NCI-H1092 treated with DMSO at 0.1 percent for 48 hours (cell line): ENCODE measurements at places on chromosomes 2 and 18.
A peak's percentile ranks its signal among the peaks of the same experiment; 100 is the strongest.

DNA sequence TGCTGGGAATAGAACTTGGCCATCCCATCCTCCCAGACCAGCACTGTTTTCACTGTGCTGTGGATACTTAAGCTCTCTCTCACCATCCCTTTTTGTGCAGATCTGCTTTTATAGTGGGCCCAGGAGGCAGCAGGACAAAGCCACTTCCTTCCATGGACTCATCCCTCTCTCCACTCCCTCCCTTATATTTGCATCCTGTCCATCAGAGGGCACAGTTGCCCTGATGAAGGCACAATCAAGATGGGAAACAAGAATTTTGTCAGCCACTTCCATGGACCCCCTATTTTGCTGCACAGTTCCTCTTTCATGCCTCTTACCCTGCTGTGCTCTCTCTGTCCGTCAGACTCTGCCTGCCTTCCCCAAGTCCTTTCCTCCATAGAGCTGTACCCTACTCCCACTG, 338.7 kb downstream of the HRH4 start:
- DNase-seq, result no peak

DNA sequence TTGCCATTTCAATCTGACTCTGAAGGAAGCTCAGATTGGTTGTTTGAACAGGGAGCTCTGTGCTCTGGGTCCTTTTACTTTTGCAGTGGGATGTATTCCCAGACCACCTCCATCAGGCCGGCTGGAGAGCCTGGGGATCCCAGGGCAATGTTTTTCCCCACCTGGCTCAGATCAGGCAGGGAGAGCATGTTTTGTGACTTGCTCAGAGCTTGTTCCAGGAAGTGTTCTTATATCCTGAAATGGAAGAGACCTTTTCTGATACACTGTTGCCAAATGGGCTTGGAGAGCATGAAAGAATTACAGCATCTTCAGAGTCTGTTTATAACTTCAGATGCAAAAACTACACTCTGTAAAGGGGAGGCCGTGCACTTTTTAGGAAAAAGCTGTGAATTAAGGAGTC, 56.0 kb downstream of the LIPG start:
- DNase-seq, result no peak

DNA sequence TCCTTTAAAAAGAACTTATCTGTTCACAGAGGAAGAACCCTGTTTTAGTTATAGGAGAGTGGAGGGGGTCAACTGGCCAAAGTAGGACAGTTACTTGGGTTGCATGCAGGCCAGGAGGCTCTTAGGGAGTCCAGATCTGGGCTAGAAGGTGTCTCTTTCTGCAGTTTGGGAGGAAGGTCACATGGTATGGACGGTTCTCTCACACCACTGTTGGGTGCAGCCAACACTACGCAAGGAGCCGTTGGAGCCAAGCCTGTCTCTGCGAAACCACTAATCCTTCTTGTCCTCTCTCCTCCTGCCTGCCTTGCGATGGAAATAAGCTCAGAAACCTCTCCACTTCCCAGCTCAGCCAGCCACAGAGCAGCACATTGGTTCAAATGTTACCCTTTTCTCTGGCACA, 105.9 kb upstream of the TGFA start:
- no peak for DNase-seq

DNA sequence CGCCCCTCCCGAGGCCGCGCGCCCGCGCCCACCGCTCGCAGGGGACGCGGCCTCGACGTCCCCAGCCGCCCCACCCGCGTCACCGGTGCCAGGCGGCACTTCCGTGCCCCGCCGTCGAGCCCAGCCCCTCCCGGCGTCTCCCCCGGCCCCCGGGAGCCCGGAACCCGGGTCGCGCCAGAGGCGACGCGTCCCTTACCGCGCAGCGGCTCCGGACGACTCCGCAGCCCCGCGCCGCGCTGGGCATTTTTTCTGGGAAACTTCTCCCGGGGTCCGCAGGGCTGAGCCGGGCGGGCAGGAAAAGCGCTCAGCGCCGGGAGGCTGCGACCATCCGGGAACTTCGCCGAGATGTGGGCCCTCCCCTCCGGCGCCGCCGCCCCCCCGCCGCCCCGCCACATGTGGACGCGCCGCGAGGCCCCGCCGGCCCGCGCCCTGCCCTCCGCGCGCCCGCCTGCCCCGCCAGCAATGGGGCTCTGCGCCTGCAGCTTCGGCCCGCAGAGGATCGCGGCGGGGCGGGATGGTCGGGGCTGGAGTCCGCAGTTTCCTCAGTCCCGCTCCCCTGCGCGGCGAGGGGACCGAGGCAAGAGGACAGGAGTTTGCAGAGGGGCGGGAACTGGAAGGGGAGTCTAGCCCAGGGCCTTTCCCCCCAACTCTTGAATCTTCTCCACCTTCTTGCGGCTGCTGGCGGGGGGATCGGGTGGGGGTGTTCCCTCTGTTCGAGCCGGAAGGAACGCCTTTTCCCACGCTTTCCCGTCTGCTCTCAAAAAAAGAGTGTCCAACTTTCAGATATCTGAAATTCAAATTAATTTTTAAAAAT, 81.5 kb downstream of the CHRNA1 start:
- peak; percentile 5 for DNase-seq

- DNase-seq, result no peak
Measured at GRCh38 chr2:181305301-181306123, 151.7 kb upstream of the ITGA4 start.

DNA sequence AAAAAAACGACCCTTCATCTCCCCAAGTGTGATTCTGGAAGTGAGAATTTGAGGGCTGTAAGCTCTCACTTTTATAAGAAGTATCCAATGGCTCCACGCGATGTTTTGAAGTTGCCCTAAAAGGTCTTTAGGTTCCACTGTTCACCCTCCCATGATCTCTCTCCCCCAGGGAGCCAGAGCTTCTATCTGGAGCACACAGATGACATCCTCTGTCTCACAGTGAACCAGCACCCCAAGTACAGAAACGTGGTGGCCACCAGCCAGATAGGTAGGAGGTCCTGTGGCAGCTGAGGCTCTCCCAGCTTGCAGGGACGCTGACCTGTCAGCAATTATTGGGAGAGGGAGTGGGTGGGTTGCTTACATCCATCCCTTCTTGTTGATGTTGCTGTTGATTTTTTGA, 97.8 kb downstream of the RTN4 start:
- no peak for DNase-seq

DNA sequence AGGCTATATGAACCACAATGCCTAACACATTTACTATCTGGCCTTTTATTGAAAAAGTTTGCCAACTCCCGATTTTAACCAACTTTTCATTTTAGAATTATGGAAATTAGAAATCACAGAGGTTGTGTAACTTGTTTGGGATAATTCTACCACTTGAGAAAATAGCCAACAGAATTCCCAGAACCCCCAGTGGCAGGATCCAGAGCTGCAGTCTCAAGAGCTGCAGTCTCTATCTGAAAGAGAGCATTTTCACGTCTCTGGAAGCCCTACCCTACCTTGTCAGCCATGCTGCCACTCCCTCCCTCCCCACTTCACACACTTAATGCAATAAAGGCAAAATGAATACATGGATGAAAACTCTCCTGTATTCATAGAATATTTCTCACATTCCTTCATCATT, 23.4 kb upstream of the TSPYL6 start:
- DNase-seq, result no peak

- no peak for DNase-seq
Measured at GRCh38 chr2:231197706-231198290, 633 bp upstream of the ARMC9 start.

GRCh38 chr2:230068016-230068650, 591 bp downstream of the SLC16A14 start:
- DNase-seq, result peak; percentile 53

DNA sequence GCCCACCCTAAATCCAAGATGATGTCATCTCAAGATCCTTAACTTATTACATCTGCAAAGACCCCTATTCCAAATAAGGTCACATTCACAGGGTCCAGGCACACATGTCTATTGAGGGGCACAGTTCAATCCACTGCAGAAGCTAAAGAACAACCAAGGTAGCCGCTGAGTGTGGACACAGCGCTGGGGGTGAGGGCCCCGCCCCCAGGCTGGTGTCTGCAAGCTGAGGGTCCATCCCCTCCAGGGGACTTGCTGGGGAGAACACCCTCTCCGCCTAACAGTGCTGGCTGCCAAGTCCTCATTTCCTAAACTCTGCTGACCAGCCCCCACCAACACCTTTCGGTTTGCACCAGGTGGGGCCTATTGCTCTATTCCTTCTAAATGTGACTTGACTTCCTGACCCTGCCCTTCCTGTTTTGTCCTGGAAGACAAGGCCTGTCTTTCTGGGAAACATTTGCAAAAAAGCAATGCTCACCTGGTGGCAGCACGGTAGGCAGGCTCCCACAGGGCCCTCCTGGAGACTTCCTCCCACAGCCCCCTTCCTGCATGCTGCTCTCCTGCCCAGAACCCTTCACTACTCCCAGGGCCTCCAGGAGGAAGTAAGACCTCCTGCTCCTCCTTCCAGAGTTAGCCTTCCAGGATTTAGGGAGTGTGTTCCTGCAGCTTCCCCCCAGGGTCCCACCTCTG, 24.4 kb upstream of the TEX44 start:
- no peak for DNase-seq

DNA sequence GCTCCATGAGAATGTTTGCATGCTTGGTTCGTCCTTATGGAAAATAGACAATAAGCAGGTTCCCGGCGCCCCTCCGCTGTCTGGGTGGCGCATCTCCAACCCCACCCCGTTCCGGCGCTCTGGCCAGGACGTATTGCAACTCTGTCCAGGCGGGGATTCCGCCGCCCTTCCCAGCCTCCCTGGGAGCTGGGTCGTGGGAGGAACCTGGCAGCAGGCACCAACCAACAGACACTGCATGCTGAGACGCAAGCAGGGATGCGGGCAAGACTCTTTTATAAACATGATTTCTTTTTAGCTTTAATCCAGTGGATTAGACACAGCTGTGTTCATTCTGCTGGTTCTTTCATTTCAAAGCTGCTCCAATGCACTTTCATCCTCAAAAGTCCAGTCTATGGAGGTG, 240.2 kb downstream of the SH3BP4 start:
- no peak for DNase-seq

DNA sequence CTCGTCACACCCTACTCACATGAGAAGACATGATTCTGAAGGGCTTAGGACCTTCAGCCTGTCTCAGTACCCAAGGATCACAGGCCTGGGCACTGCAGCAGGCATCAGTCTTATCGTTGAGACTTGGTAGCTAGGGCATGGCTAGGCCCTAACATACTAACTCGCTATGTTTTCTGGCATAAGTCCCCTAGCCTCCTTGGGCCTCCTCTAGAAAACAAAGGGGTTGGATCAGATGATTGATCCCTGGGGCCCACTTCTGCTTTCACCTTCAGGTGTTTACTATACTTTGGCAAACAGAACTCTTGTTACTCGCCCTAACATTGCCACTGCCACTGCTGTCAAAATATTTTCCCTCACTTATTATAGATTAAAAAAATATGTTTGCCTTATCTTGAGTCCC, 44.2 kb downstream of the VSNL1 start:
- peak; percentile 24 for DNase-seq

GRCh38 chr2:162261032-162261945, 18.0 kb upstream of the FAP start:
- no peak for DNase-seq

- DNase-seq, result no peak
Measured at GRCh38 chr2:71991397-71991796, 156.3 kb downstream of the CYP26B1 start.

DNA sequence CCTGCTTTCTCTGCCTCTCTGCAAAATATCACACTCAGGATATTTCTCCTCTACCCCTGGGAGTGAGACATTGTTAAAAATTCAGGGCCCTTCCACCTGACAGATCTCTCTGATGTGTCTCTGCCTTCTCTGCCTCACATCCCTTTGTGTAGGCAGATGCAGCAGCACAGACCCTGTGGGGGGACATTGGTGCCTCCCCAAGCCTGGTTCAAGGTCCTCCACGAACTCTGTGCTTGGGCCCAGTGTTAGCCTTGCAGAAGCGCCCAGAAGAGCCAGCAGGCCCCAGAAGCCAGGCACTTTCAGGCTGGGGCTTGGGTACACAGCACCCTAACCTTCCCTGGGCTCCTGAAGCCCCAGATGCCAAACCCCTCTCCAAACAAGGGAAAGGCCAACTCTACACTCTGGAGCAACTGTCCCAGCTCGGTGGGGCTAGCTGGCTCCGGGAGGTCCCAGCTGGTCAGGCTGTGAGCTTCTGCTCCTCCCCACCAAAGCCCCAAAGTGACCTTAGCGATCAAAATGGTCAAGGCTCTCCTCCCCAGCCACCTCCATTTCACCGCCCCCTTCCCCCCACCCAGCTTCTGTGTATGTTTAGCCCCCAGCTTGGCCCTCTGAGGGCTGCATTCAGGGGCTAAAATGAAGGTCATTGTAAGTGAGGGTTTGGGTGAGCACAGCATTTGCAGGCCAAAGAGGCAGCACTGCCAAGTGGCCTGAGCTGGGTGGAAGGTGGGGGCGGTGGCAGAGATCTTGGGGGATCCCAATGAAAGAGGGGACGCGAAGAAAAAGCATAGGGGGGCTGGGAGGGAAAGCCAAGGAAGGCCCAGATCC, 2.6 kb downstream of the HOXD9 start:
- DNase-seq, result no peak

GRCh38 chr2:218472988-218473387, 54.1 kb downstream of the VIL1 start:
- no peak for DNase-seq

DNA sequence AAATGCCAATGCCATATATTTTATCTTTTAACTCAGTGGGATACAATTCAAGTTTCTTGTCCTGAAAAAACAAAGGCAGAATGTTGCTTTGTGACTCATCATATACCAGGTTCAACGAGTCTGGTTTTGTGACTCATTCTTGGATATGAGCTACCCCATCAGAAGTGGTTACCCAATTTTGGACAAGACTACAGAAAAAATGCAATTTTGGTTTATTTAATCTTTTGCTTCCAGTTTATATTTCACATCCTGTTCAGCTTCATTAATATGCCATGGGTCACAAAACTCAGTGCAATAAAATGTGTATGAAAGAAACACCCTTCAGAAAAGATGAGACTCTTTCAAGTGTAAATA, 25.0 kb downstream of the FN1 start:
- DNase-seq, result no peak

DNA sequence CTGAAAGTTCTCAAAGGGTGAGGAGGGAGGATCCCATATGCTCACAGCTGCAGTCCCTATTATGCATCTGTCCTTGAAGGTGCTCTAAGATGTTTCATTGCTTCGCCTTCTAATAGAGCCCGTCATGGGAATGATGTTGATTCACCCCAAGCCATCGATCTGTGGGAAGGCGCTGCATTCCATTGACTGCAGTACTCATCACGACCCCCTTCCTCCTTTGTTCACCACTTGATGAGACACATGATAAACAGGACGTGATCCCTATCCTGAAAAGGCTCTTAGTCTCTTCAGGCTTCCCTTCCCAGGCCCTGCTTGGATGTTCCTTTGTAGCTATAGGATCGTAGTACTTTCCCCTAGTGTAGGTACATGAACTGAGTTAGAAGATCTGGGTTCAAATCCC, 181.8 kb downstream of the AGPS start:
- no peak for DNase-seq

- no peak for DNase-seq
Measured at GRCh38 chr2:180010701-180011100, 3.6 kb upstream of the CWC22 start.

DNA sequence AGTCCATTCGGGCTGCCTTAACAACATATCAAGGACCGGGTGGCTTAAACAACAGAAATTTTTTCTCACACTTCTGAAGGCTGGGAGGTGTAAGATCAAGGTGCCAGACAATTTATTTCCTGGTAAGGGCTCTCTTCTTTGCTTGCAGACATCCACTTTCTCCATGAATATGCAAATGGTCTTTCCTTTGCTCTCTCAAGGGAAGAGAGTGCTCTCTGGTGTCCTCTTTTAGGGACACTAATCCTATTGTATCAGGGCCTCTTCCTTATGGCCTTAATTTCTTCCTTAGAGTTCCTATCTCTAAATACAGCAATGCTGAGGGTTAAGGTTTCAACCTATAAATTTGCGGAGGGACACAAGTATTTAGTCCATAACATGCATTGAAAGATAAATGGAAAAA, 770.8 kb downstream of the DSC3 start:
- no peak for DNase-seq
